ENCODE measurements at places on chromosomes 11 and 22.

DNA sequence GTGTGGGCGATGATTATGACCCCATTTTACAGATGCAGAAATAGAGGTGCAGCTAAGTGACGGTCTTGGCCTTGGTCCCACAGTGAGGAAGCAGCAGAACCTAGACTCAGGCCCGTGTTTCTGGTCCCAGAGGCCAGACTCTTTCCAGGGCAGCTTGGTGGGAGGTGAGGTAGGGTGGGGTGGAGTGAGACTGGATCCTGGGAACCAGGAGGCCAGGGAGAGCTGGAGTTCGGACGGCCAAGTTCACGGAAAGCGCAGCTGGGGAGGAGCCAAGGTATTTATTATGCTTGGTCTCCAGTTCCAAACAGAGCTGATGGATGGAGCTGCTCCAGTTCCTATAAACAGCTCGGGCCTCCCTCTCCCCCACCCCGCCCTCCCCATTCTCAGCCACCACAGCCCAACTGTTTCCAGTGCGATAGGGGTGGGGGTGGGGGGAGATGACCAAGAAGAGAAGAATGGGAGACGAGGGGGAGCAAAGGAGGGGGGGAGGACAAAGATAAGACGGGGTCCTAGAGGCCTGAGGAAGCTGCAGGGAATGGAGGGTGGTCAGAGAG is 16.2 kb downstream of the LRRC32 start:
- DNase-seq = no peak

DNA sequence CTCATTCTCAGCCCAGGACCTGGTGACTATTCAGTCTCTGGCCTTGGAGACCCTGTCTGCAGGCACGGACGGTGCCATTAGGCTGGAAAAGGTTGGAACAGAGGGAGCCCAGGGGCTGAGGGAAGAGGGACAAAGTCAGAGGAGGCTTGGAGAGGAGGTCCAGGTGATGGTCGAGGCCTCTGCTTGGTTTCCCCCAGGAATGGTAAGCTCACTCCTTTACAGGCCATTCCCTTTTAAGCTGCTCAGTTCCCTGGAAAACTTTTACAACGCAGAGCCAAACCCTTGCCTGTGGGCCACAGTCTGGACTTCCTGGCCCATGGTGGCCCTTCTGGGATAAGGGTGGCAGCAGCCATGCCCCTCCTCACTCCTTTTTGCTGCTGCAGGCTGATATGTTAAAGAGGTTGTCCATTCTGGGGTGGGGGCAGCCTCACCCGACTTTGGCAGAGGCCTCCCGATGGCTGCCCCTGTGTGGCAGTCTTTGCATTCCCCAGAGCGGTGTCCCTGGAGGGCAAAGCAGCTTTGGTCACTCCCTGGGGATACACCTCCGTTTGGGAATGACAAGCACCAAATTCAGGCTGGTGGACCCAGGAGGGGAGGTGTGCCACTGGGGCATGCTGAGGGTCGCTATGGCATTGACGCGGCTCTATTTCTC is 34.0 kb upstream of the RFPL3 start:
- no peak for DNase-seq

DNA sequence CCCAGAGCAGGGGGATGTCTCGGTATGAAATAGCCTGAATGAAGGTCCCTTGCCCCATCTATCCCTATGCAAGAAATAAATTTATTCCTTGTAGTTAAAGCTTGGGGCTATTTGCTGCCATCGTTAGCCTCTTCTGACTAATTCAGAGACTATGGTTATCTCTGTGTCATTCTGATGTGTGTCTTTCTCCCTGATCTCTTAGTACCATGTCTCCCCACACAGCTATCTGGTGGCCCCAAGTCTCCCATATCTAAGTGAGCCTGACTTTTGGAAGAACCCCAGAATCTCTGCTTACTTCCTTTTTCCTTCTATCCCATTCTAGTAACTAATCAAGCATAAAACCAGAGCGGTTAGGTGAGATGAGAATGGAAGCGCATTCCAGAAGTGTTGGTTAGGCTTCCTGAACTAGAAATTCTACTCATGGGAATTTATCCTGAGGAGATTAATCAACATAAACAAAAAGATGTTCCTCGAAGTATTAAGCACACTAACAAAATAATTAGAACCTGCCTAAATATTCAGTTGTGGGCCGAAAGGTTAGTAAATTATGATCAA is 71.4 kb upstream of the BMAL1 start:
- DNase-seq = no peak

DNA sequence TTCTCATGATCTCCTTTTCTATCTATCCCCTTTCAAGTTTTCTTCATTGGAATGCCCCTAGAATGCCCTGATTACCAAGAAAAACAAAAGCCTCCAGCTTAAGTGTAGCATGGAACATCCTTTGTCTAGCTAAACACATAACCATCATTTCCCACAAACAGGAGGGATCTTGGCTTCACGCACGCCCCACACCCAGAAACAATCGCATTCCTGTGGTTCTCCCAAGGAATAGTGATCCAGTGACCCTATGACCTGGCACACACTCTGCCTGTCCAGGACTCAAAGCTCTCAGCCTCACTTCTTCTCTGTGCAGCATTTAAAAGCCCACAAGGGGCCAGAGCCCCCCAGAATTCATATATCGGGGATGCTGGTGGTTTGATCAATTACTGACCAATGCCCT is 9.3 kb upstream of the POU2AF1 start:
- no peak for DNase-seq

- peak; percentile 79 for DNase-seq
These were observed 48.5 kb downstream of the APOL1 start for GRCh38 chr22:36301384-36301828.

DNA sequence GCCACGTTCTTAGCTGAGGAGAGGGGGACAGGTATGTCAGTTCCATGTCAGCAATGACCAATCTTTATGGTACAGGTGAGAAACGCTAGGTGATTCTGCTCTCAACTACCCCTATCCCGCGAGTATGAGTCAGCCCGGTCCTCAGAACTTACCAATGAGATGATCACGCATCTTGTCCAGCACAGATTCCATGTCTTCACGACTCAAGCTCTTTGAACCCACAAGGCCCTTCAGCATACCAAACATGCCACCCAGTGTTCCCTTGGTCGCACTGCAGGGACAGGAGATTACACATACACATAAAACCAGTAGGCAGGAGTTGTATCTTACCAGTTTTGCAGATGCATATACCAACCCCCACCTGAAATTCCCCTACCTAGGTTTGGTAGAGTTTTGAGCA is 2.9 kb downstream of the SRPRA start:
- DNase-seq = no peak

DNA sequence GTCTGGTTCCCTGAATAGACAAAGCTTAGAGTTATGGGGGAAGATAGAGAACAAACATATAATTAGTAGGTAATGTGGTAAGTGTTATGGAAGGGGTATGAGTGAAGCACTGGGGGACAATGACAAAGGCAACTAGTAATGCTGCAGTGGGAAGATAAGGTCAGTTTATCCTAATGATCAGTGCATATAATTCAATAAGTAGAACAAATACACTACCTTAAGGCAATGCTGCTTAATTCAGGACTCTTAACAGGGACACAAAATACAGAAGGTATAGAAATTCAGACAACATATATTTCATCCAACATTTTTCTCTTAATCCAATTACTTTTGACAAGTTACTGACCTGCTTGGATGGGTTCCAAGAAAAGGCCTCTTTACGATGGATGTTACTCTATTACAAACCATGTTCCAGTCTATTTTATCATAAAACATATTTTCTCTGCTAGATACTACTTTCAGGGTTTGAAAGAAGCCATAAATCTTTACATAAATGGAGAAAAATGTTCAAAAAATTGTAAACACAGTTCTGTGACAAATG is 1186.2 kb downstream of the LRRC4C start:
- no peak for DNase-seq

GRCh38 chr11:87739766-87740165 is 435.5 kb downstream of the RAB38 start:
- DNase-seq = no peak
